ENCODE measurements at places on chromosomes 6 and 20.
A peak's percentile ranks its signal among the peaks of the same experiment; 100 is the strongest.

DNA sequence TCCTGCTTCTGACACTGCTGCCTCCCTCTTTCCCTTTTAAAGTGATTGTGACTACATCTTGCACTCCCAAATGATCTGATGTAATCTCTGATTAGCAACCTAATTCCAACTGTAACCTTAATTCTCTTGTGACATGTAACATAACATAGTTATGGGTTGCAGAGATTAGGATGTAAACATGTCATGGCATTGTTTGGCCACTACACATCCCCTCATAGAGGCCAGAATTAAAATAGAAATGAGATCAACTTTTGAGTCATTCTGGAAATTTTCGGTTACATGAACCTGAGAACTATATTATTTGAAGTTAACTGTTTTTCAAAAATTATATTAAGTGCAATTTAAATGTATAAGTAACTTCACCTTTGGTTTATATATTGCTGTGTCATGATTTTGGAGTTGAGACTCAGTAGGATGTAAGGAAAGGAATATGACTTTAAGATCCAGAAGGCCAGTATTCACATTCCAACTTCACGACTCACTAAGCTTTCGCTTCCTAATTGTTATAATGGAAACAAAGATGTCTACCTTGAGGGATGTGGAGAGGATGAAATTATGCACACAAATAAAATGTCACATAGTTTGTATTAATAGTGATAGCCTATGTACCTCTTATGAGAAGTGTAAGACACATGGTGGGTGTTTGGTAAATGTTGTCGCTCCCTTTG is 611.9 kb upstream of the MAP3K7 start:
- no peak for DNase-seq

- peak; percentile 12 for DNase-seq
Observed at GRCh38 chr6:144581812-144582537, 296.8 kb downstream of the UTRN start.

DNA sequence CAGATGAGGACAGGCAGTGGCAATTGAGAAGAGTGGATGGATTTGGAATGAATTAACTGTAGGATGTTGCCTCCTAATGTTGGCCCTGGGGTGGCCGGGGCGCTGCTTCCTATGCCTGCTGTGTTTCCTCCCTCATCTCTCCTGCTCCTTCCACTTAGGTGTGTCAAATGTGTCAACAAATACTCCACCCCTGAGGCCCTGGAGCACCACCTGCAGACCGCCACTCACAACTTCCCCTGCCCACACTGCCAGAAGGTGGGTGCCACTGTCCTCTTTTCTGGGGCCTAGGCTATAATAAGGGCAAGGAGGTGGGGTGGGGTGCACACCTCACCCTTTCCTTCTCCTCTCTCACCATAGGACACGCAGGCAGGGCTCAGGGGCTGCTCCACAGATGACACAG is 30.0 kb upstream of the CHMP4B start:
- no peak for DNase-seq

- no peak for DNase-seq
Observed at GRCh38 chr6:31363811-31364210, 6.8 kb upstream of the HLA-B start.

GRCh38 chr6:114100215-114100994 is 129.5 kb upstream of the HDAC2 start:
- peak; percentile 25 for DNase-seq

All from AG08396 (cell line).